ENCODE measurements at places on chromosomes 3 and 15. TPM values are rescaled to one million over a fixed set of nuclear protein-coding genes. Genes with fewer than 3 reads are reported as not detected.

DNA sequence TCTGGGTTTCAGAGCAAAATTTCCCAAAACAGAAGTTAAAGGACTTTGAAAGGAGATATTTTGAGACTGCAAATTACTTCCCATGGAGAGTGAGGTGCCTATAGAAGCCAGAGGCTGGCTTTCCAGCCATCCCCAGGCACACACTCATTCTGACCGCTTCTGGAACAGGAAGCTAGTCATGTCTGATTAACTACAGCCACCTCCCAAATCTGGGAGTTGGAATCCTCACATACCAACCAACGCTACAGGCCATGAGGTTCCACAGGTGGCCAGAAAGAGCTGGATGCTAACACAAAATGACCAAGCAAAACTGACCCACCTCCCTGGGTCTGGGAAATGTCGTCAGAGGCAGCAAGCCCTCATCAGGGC, 87.2 kb downstream of the SNRK start:
- no peak overlapping the region for H3K4me3 ChIP-seq
- peaks cover 14% of the 10 kb centered on the region for H3K4me1 ChIP-seq
- no peak for DNase-seq
- no peaks in the 10 kb centered on the region for H3K36me3 ChIP-seq

DNA sequence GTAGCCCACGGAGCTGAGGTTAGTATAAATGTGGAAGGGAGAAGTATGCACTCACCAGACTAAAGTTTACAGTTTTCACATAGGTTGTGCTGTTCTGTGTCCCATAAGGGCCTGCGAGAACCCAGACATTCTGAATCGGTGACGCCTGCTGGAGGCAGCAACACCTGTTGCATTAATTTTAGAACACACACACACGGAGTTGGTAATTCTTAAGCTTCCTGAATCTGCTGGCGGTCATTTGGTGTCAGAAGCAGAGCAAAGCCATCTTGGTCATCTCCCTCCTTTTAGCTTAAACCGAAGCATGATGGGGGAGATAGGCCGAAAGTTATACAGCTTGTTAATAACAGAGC, 41.1 kb upstream of the AP3B2 start:
- peak overlapping the region; percentile 92 for H3K27ac ChIP-seq
- peaks cover 32% of the 10 kb centered on the region for H3K36me3 ChIP-seq
- H3K4me3 ChIP-seq, result peak overlapping the region; percentile 96
- no peaks in the 10 kb centered on the region for H3K27me3 ChIP-seq

GRCh38 chr3:115864911-115865310, 241.6 kb downstream of the GAP43 start:
- H3K27me3 ChIP-seq, result peaks cover 18% of the 10 kb centered on the region
- no peaks in the 10 kb centered on the region for H3K4me1 ChIP-seq
- no peak overlapping the region for H3K27ac ChIP-seq
- no peaks in the 10 kb centered on the region for H3K36me3 ChIP-seq
- H3K4me3 ChIP-seq, result no peak overlapping the region
- DNase-seq, result no peak

GRCh38 chr3:58603606-58604005, 26.4 kb upstream of the FAM107A start:
- no peak for DNase-seq
- no peak overlapping the region for H3K27ac ChIP-seq
- H3K4me1 ChIP-seq, result peaks cover 11% of the 10 kb centered on the region
- no peak overlapping the region for H3K4me3 ChIP-seq
- H3K27me3 ChIP-seq, result peaks cover 35% of the 10 kb centered on the region
- H3K36me3 ChIP-seq, result no peaks in the 10 kb centered on the region

- H3K36me3 ChIP-seq, result peaks cover 46% of the 10 kb centered on the region
- no peaks in the 10 kb centered on the region for H3K27me3 ChIP-seq
- peaks cover 68% of the 10 kb centered on the region for H3K4me1 ChIP-seq
- peak; percentile 32 for DNase-seq
Measured at GRCh38 chr15:44726136-44726535, 10.2 kb upstream of the TRIM69 start.

DNA sequence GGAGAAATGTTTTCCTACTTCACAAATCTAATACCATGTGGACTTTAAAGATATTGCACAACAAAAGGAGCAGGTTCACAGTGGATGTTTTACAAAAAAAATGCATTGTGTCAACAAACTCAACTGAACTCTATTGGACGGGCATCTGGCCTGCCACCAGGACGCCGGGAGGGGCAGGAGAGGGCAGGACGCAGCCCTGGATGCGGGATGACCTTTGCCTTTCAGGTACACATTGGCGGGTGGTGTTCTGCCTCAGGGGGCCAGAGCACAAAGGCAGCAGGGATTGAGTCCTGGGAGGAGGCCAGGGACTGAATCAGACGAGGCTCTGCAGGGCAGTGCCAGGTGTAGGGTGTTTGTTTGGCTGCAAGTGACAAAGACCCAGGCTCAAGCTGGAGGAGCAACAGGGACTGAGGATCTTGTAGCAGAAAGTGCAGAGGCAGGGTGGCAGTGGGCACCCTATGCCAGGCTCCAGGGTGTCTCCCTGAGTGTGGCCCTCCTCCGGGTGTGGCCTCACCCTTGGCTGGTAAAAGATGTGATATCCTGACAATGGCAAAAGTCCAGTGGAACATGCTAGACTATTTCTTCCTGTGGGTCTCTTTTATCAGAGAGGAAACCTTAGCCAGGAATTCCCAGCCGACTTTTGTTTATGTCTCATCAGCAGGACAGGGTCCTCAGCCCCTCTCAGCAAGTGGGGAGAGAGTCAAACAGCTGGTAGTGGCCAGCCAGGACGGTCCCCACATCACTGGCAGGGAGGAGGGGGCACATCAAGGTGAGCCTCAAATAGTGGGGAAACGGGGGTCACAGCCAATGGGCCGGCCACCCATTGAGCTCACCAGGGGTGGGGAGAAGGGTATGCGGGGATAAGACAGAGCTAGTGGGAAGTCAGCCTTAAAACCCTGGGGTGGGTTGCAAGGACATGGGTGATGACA, 29.7 kb upstream of the KLF13 start:
- DNase-seq, result peak; percentile 12
- peaks cover 38% of the 10 kb centered on the region for H3K27me3 ChIP-seq
- H3K4me3 ChIP-seq, result no peak overlapping the region
- H3K36me3 ChIP-seq, result no peaks in the 10 kb centered on the region
- H3K4me1 ChIP-seq, result no peaks in the 10 kb centered on the region

GRCh38 chr3:140602781-140603180, 75.1 kb upstream of the TRIM42 start:
- H3K4me3 ChIP-seq, result no peak overlapping the region
- H3K4me1 ChIP-seq, result no peaks in the 10 kb centered on the region
- no peak for DNase-seq
- H3K36me3 ChIP-seq, result no peaks in the 10 kb centered on the region

GRCh38 chr3:57675530-57675929, 17.3 kb downstream of the DENND6A start:
- no peak for DNase-seq
- no peak overlapping the region for H3K27ac ChIP-seq
- H3K27me3 ChIP-seq, result no peaks in the 10 kb centered on the region
- H3K4me3 ChIP-seq, result no peak overlapping the region

- no peaks in the 10 kb centered on the region for H3K36me3 ChIP-seq
- DNase-seq, result no peak
- H3K4me1 ChIP-seq, result peaks cover 6% of the 10 kb centered on the region
Measured at GRCh38 chr3:100893590-100893989, 99.6 kb downstream of the ABI3BP start.

GRCh38 chr15:82183121-82184031, 79.2 kb downstream of the EFL1 start:
- H3K36me3 ChIP-seq, result no peaks in the 10 kb centered on the region
- H3K27me3 ChIP-seq, result no peaks in the 10 kb centered on the region
- no peak overlapping the region for H3K27ac ChIP-seq
- DNase-seq, result no peak

DNA sequence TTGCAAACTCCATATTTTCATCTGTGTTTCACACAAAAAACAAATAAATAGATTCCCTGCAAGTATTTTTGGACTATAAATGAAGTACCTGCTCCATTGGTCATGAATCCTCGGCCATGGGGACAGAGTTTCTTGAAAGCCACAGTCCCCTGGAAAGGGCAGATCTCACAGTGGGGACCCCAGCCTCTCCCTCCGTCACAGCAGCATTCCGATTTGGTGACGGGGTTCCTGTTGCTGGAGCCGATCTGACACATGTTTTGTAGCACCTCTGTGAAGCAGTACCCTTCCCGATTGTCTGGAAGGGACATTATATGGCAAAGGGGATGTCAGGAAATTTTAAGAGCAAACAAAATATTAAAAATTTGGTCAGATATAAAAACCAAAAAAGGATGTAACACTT, 96.2 kb downstream of the DUT start:
- H3K4me1 ChIP-seq, result no peaks in the 10 kb centered on the region
- no peaks in the 10 kb centered on the region for H3K27me3 ChIP-seq

DNA sequence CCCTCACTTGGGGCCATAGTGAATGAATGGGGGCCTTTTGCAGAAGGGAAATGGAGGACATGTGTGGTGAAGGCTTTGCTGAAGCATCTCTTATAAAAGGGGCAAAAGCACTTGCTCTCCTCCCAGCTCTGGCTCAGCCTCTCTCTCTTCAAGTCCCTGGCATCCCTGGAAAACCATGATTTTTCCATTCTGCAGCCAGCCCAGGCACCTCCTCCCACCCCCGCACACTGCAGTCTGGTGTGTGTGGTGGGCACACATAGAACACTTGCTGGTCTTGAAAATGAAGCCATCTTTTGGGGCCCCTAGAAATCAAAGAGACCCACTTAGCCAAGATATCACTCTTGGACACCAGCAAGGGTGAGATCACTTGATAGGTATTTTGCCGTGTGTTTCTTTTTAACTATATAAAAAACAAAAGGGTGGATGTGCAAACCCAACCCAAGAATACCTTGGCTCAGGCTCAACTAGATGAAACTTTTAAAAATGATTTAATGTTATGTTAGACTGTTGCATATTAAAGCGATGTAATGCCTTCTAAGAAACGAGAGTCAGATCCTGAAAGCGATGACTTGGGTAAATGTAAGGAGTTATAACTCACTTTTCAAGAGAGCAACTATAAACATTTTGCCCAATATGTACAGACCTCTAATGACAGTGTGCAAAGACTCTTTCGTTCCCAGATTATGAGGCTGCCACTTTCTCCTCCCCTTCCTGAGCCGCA, 16.4 kb upstream of the ALDH1A3 start:
- DNase-seq, result no peak
- H3K27ac ChIP-seq, result no peak overlapping the region
- no peaks in the 10 kb centered on the region for H3K4me1 ChIP-seq

DNA sequence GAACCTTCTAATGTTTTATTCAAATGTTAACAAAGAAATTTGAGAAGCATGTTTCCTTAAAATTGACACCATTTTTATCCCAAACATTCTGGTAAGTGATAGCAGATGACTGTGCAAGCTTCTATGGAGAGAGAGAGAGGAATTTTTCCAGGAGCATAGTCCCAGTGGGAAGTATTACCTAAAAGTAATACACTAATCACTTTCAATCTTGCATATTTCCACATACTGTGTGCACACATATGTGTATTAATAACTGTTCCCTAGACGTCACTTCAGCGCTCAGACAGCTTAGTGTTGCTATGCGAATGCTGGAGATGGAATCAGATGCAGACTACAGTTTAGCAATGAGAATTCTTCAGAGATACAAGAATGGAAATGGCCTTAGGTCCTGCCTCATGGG, 424.3 kb upstream of the TPRG1 start:
- H3K27me3 ChIP-seq, result no peaks in the 10 kb centered on the region
- no peak for DNase-seq
- no peak overlapping the region for H3K27ac ChIP-seq
- H3K4me3 ChIP-seq, result no peak overlapping the region
- H3K4me1 ChIP-seq, result no peaks in the 10 kb centered on the region

GRCh38 chr3:31254483-31254882, 278.2 kb upstream of the STT3B start:
- H3K27ac ChIP-seq, result peak overlapping the region; percentile 80
- DNase-seq, result no peak
- no peaks in the 10 kb centered on the region for H3K27me3 ChIP-seq

DNA sequence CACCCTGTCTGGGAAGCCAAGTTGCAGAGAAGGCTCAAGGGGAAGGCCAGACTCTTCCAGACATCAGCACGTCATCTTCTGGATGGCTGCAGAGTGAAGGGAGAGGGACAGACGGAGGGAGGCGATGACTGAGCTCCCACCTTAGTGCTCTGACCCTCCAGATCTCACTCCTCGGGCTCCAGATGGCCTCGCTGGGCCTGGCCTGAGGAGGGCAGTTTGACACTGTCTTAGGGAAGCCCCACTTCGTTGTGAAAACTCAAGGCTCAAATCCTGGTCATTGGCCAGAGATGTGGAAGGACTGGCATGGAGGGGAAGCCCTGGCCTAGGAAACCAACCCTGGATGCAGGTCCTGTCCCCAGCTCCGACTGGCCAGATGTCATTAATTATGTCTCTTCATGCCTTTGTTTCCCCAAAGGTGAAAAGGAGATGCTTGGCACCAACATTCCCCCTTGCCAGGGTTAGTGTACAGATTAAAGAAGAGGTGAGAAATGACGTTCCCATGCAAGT, 70.4 kb downstream of the ADCY5 start:
- no peaks in the 10 kb centered on the region for H3K36me3 ChIP-seq
- no peaks in the 10 kb centered on the region for H3K4me1 ChIP-seq
- H3K27me3 ChIP-seq, result no peaks in the 10 kb centered on the region
- H3K4me3 ChIP-seq, result no peak overlapping the region
- H3K27ac ChIP-seq, result no peak overlapping the region

DNA sequence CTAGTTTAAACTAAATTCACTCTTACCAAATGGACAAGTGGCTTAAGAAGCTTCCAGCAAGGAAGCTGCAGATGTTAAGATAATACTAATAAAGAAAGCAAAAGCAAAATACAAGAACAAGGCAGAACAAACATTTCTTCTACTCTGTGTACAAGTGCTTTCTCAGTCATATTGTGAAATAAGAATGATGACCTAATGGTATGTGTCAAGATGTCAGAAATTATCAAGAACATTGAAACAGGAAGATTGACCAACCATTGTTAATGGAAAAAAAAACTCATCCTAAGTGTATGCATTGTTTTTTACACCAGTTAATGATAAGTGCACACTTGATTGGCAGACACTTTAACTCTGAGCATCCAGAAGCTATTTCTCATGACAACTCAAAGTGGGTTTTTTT, 65.4 kb upstream of the P2RY1 start:
- no peaks in the 10 kb centered on the region for H3K27me3 ChIP-seq
- no peak overlapping the region for H3K27ac ChIP-seq
- no peaks in the 10 kb centered on the region for H3K4me1 ChIP-seq

DNA sequence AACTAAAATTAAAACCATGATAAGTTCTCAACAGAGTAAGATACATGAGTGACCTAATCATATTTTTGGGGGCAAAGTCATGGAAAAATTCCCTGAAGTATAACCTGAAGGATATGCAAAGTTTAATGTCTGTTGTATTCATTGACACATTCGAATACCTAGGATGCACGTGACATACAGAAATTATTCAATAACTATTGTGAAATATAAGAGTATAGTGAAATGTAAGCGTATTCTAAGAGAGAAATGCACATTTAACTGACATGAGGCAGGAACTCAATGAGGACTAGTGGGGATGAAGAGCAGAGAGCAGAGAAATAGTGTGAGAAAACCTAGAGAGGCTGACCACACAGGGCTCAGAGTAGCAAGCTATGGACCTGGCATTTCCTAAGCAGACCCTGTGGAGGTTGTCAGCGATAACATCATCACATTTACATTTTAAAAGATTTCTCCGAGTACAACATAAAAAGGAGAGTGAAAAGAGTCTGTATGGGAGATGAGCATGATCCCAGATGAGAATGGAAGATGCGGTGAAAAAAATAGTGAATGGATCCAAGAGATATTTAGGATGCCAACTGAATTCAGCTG, 588.8 kb downstream of the MAGI1 start:
- H3K27me3 ChIP-seq, result no peaks in the 10 kb centered on the region
- H3K4me1 ChIP-seq, result no peaks in the 10 kb centered on the region
- H3K27ac ChIP-seq, result no peak overlapping the region
- DNase-seq, result no peak
- H3K36me3 ChIP-seq, result no peaks in the 10 kb centered on the region

The CMC1 gene
- total RNA-seq, result 18.8 TPM

The B3GNT5 gene
- total RNA-seq, result 0.60 TPM

The SERINC4 gene
- total RNA-seq, result 0.15 TPM

The SUMF1 gene
- 7.3 TPM for total RNA-seq

The EFHB gene
- not detected for total RNA-seq

The LHFPL4 gene
- 0.05 TPM for total RNA-seq
